ENCODE measurements at places on chromosomes 2 and 18.
A peak's percentile ranks its signal among the peaks of the same experiment; 100 is the strongest.

DNA sequence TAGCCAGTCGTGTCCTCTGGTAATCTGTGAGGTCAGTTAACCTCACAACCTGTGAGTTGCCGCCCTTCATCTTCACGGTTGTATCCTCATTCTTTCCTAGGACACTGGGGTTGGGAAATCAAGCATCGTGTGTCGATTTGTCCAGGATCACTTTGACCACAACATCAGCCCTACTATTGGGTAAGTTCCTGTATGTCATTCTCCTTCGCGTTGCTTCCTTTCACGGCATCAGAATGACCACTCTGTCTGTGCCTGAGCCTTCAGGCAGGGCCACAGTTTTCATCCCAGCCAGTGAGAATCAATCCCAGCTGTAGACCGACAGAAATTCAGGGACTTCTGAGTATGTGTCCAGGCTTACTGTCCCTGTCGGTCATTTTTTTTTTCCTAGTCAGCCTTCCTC is 67.1 kb downstream of the RAB31 start:
- DNase-seq: no peak

GRCh38 chr2:108583903-108584520 is 49.7 kb downstream of the LIMS1 start:
- peak; percentile 66 for DNase-seq

DNA sequence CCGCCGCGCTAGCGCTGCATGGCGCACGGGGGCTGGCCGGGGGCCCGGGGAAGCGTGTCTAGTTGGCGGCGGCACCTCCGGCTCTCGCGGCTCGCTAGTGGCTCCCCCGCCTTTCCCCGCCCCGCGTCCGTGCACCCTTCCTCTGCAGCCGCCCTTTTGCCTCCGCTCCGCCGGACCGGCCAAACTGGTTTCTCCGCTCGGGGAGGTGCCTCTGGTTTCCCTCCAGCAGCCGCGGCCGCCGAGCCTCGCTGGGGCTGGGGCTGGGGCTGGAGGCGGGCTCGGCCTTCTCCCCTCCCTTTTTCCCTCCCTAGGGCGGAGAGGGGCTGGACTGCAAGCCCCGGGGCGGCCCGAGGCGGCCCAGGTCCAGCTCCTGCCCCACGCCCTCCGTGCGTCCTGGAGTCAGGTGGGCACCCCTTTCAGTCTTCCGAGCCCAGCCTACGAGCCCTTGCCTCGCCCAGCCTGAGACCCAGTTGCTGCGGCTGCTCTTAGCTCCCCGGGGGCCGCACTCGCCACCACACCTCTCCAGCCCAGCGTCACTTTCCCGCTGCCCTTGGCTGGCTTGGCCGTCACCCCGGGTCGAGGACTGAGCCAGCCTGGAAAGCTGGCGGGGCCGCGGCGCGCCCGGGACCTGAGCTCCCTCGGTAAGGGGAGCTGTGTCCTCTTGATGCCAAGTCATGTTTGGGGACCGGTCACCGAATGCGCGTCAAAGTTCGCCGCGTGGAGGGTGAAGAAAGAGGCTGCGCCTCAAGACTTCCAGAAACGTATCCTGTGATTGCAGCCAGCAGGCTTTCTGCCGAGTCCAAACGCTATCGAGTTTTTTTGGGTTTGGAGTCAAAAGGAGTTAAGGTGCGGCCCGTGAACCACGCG is at the start of gene ATP8B1:
Gene ATP8B1 (minus strand): TSS at position 213 of the 867 bp plus-strand sequence. CDS start 71,508 bp downstream, outside the sequence.
- DNase-seq: no peak

DNA sequence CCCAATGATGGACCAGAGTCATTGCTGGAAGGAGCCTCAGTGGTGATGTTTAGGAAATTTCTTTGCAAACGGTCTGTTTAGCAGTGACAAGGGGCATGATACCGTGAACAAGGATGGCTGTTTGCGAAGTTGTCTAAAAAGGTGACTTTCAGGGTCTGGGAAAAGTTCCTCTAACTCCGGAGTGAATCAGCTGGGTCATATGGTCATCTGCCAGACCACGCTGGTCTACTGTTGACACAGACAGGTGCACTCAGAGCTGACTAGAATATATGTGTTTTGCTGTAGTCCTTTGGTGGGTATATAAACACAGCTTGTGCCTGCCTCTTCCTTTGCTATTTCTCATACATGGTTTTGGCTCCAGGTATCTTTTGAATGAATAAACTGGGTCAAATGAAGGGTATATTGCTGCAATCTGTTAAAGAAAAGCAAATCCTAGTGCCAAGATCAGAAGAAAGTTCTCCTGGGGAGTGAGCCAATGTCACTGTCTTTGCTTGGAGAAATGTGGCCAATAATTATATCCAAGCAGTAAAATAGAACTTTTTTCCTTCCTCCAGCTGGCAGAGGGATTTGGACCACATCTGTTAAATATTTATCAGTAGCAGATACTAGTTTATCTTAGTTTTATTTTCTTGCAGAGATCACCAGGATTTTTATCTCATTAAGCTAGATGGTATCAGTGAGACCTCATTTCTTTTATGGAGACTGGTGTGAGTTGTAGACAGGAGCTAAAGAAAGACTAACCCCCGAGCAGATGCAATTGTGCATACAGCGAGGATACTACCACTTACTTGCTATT is 286.0 kb downstream of the TRIB2 start:
- DNase-seq: no peak
